Activated T-helper 1 cell treated with anti-CD3 and anti-CD28 coated beads, Interleukin-12 subunit alpha, Interleukin-12 subunit beta, Interleukin-2, Interleukin-4 antibody, amounts not matched to agents 30 ng/mL and 10 ng/mL and 1 ng/mL, durations not matched to agents 14 hours and 24 hours and 36 hours (primary cell): ENCODE measurements at places on chromosomes 3 and 15. TPM values are rescaled to one million over a fixed set of nuclear protein-coding genes. Genes with fewer than 3 reads are reported as not detected.

GRCh38 chr15:98455904-98456303 is 192.4 kb upstream of the IGF1R start:
- H3K4me1 ChIP-seq, result no peaks in the 10 kb centered on the region
- H3K27ac ChIP-seq, result no peak overlapping the region
- H3K27me3 ChIP-seq, result peaks cover 8% of the 10 kb centered on the region
- no peak overlapping the region for H3K4me3 ChIP-seq

DNA sequence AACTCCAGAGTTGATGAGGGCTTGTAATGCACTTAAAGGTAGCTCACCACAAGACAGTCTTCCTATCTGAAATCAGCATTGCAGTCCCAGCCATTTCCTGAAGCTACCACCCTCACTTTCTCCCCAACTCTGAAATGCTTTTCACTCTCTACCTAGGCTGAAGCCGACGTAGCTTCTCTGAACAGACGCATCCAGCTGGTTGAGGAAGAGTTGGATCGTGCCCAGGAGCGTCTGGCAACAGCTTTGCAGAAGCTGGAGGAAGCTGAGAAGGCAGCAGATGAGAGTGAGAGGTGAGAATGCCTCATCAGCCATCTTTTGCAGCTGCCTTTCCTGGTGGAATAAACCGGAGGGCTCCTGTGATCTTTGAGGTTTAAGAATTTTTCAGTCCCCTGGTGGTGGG is 14.3 kb downstream of the TPM1 start:
- H3K4me1 ChIP-seq, result no peaks in the 10 kb centered on the region
- no peaks in the 10 kb centered on the region for H3K27me3 ChIP-seq
- DNase-seq, result no peak

Gene DHX30
- total RNA-seq, result 149 and 154 TPM in 2 replicates

Gene TMEM40
- not detected in 2 replicates for total RNA-seq

Gene PLA2G4D
- not detected in 2 replicates for total RNA-seq

DNA sequence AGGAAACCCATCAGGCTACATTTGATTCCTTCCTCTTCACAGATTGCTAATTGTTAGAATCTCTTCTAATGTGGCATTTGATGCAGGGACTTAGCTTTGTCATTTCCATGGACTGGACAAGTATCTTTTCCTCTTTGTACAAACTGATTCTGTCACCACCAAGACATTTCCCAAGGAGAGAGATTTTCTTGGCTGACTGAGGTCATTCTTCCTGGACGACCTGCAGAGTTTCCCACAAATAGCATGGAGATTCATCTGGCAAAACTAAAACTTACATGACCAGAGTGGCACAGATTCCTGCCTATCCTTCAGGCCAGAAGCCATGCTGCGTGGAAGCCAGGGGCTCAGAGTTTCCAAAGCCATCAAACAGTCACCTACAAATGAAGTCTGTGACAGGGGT is 269.2 kb upstream of the LRTM1 start:
- H3K27ac ChIP-seq, result no peak overlapping the region
- no peaks in the 10 kb centered on the region for H3K4me1 ChIP-seq
- no peaks in the 10 kb centered on the region for H3K36me3 ChIP-seq
- H3K27me3 ChIP-seq, result peaks cover 2% of the 10 kb centered on the region
- H3K4me3 ChIP-seq, result no peak overlapping the region
- no peak for DNase-seq

Gene GP5
- 0.27 and 0.31 TPM in 2 replicates for total RNA-seq

Gene NDUFB4
- total RNA-seq, result 107 and 108 TPM in 2 replicates
